Right hindlimb (tissue), 1 donor: ENCODE measurements at places on chromosomes 2 and 18.

DNA sequence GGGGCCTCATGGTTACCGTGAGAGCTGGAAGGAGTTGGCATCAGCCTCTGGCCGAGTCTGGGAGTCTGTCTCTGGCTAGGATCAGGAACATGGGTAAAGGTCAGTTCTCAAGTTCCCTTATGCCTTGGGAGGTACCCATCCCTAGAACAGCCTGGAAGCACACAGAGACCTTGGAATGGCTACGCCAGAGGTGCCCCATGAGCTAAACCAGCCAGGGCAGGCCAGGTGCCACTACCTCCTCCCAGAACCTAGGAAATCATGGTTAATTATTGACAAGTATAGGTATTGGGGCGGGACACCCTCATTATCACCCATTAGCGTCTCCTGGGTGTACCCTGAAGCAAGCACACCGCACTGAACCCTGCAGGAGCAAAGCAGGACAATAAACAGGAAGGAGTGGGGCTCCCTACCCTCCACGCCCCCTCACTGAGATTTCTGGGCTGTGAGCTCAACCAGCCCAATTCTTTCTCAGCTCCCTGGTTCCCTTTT is 3.0 kb upstream of the ASPRV1 start:
- DNase-seq = no peak

GRCh38 chr18:32029558-32029957 is 10.9 kb downstream of the RNF125 start:
- no peak for DNase-seq

GRCh38 chr2:182715121-182715891 is 751 bp upstream of the DNAJC10 start:
- DNase-seq = no peak

DNA sequence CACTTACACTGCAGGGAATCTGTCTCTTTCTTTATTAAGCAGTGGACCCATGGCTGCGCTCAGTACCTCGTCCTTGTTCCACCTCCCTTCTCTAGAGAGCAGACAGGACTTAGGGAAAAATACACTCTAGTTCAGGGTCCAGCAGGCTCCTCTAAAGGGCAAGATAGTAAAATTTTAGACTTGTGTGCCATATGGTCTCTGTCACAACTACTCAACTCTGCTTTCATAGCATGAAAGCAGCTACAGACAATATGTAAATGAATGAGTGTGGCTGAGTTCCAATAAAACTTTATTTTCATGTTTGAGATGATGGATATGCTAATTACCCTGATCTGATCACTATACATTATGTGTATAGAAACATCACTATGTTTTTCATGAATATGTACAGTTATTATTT is 163.1 kb downstream of the BABAM2 start:
- no peak for DNase-seq

DNA sequence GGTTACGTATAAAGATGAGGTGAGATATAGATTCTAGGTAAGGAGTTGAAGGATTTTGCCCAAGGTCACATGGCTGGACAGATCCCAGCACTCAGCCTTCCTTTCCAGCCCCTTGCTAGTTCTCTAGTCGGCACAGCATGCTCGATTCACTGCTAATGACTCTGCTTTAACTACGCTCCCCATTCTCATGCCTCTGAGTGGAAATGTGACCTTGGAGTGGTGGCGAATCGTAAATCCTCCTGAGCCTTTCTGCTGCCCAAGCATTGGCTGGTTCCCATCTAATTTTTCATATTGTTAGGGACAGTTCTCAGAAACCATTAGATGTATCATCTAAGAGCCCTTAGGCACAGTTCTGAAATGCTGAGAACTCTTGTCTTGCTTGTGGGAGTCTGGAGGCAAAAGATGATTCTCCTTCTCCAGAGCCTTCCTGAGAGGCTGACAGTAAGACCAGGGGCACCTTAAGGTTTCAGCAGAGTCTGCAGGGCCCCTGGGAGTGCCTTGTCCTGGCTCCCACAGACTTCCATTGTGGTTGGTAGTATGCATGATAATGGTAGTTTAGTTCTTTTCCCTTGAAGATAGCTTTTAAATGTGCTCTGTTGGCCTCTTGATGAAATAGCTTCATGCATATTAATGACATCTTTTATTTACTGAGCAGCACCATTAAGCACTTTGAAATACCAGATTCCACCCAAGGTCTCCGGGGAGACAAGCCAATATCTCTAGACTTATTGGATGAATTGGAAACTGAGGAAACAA is 377.8 kb upstream of the SLC14A2 start:
- DNase-seq = no peak

- peak; percentile 27 for DNase-seq
Observed at GRCh38 chr2:174878537-174879147, 114.4 kb upstream of the CHRNA1 start.

DNA sequence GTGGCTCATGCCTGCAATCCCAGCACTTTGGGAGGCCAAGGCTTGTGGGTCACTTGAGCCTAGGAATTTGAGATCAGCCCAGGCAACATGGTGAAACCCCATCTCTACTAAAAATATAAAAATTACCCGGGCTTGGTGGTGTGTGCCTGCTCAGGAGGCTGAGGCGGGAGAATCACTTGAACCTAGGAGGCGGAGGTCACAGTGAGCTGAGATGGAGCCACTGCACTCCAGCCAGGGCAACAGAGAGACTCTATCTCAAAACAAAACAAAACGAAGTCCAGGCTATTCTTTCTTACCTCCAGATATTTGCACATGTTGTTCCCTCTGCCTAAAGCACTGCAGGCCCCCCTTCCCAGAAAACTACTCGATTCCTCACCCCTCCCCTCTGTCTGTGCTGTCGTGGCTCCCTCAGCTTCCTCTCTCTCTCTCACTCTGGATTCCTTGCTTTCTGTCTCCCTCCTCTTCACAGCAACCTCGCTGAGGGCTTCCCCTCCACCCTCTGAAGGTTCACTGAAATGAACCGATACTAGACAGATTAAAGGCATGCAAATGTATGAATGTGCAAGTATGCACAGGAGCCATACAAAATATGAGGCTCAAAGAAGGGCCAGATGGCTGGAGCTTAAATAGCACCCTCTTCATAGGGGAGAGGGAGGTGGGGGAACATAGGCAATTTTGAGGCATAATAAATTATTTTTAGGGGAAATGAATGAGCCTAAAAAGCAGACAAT is 18.5 kb downstream of the TMEM177 start:
- no peak for DNase-seq

DNA sequence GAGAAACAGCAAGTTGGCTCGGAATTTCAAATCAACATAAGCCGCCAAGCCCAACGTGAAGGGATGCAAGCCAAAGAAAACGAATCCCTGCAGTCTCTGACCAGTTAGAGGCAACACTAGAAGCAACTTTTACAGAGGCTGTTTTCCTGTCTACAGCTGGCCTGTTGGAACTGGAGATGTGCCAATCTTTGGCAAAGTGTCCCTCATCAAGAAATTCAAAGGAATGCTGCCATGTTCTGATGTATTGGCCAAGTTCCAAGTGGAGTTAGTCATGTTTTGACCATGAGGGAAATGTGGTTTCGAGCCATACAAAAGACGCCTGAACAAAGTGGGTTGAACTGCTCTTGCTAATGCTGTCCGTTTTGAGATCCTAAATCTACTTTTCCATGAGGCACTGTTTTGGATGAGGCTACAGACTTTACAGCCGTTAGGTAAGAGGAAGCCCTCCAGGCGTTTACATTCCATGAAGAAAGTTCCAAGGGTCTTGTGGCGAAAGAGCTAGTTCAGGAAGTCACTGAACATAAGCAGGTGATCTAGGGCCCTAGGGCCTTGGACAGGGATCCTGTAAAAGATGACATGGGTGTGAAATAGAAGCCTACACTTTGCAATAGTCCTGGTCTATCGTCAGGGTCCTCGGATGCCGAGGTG is 140.7 kb upstream of the PXDN start:
- peak; percentile 50 for DNase-seq

DNA sequence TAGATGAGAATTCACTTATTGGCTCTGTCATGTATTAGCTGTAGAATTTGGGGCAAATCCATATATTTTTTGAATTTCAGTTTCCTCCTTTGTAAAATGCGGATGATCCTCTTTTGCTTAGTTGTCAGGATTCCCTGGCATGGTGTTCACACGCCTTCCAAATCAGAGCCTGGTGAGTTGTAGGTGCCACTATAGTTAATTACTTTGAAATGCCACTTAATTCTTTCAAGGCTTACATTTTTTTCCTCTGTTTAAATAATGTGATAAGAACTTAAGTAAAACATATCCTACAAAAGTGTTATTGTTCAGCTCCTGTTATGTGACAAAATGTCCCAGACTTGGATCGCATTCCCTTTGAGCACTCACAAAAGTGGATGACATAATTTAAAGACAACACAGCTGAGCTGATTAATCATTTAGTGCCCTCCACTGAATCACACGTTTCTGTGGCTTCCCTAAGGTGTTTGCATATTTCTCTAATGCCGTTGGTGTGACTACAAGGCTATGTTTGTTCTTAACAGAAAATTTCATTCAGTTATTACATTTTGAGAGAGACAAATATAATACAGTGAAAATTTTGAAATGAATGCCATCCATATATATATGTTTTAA is 471.2 kb upstream of the CHST9 start:
- DNase-seq = no peak

DNA sequence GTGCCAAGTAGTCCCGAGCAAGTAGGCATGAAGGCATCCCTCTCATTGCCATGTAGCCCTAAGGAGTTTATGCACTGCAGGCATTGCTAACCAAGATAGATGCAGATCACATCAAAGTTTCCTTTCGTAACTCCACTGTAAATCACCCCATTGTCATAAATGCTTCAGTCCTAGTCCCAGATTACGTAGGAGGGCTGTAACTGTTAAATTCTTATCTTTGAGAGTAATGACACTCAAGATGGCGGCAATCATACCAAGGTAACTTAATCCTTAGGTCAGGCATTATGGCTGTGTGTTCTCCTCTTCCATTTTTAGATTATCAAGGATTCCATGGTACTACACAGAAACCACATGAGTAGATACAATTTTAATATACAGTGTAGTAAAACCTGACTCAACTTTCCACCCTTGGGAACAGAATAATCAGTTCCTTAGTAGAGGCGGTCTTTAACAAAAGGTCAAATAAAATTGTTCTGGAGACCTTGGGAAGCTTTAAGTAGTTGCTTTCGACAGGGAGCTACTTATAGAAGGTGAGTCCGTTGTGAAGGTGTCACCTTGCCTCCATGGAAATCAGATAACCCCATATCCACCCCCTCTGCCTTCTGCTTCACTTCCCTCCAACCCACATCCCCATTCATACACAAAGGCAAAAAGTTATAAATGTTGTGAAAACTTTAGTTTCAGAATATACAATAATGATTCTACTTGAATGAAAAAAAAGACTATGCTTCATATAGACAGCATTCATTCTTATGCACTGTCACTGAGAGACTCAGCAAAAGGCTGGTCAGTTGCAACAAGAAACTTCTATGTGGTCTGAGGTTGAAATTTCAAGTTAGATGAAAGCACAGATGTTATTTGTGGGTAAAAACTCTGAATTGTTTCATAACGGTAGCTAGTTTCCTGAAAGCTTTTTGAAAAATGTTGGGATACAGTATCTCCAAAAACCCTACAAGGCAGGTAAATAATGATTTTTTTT is 64.8 kb upstream of the GALNT5 start:
- DNase-seq = no peak

DNA sequence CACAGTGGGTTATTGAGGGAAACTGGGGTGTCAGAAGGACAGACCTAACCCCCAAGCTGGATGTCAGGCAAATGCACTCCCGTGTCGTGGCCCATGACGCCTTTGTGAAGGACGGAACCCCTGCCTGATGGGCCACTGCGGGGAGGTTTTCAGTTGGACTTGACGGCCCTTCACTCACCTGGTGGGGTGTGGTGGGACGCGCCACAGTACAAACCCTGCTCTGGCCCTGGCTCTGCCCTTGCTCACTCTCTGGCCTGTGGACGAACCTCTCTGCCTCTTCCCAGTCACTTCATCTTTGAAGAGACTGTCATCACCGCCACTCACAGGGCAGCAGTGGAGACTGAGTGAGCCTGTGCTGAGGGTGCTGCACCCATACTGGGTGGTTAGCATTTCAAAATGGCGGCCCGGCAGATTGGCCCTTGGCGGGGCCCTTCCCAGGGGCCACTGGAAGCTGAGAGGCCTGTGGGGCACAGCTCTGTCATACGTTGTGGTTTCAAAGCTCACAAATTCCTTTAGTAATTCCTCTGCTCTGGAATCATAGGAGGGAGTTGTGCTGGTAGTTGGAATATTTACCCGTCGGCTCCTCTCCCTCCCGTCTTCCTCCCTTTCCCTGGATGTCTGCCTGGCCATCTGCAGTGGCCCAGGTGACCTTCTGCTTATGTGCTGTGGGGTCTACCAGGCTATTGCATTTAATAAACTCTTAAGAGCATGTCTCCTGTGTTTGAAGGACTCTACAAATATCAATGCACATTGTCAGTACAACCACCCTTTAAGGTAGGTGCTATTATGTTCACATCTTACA is 200.6 kb downstream of the CTIF start:
- DNase-seq = no peak

DNA sequence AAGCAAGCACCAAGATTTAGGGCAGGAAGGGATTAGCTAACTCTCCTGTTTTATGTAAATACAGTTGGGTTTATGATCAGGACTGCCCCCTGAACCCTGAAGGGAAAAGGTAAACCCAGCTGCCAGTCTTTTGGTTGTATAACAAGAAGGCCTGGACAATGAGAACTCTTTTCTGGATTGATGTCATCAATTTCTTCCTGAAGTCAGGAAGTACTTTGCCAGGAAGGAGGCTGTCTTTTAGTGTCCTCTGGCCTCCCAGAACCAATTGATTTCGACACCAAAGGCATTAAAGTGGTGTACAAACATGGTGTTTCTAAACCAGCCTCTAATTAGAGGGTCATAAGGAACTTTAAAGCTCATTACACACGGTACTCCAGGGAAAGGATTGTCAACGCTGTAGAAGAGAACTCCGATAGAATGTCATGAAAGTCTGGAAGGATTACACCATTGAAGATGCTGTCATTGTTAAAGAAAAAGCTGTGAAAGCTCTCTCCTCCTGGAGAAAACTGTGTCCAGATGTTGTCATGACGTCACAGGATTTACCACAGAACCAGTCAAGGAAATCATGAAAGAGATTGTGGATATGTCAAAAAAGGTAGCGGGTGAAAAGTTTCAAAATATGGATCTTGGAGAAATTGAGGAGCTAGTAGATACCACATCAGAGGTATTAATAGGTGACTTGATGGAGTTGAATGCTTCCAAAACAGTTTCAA is 78.8 kb downstream of the ANKRD12 start:
- no peak for DNase-seq

DNA sequence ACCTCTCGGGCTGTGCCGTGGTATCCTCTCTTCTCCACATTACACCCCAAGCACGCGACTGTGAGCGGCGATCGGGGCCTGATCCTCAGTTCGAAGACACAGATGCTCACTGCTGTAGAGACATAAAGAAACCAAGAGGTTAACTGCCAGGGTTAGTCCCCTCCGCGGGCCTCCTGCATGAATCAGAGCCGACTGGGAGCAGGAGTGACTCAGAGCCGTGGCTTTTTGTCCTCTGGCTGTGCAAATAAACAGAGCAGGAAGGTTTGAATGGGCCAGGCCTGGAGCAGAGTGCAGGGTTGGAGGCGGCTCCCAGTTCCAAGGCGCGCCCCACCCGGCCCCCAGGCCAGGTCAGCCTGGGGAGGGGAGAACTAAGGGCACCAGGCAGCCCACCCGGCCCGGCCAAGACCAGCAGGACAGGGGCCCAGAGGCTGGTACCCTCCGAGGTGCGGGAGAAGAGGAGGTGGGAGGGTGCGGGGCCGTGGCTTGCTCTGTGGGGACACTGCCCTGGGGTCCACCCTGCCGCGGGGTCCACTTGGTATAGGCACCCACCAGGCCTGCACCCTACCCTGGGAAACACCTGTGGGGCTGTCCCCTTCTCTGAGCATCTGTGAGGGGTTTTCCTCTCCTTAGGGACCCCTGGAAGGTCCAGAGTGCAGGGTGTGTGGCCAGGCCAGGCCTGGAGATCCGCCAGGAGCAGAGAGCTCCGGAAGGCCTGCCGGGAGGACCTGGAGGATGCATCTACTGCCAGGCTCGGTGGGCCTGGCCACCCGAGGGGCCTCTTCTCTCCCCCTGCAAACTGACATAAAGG is 16.5 kb downstream of the TWIST2 start:
- DNase-seq = peak; percentile 93
